NCI-H2081 treated with DMSO at 0.1 percent for 48 hours (cell line): ENCODE measurements at places on chromosomes 3 and 15.

DNA sequence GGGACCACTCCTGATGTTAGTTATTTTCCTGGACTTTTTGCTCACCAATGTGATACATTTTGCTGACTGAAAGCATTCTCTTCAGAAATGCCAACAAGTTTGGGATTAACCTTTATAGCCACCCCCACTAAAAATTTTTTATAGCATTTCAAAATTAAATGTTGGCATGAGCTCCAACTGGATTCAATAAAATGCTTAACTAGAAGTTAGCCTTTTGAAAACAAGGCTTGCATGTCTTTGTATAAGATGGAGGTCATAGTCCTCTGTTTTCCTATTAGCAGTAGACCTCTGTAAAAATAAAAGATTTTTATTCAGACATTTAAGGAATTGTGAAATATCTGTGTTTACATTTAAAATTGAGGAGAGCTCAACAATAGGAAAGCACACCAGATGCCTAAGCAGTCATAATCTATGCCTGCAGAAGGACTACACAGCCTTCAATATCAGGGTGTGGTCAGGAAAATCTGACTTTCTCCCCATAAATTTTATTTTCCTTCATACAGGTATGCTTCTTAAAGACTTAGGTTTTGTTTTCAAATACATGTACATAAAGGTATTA is 87.2 kb downstream of the DNAJC13 start:
- no peak for DNase-seq

GRCh38 chr3:14397046-14397445 is 5.4 kb upstream of the SLC6A6 start:
- no peak for DNase-seq

- no peak for DNase-seq
Observed at GRCh38 chr3:67044295-67044694, 46.2 kb downstream of the KBTBD8 start.

- no peak for DNase-seq
Observed at GRCh38 chr15:46034755-46035154, 399.9 kb downstream of the SQOR start.

GRCh38 chr3:184439096-184439495 is 59.2 kb downstream of the CHRD start:
- DNase-seq = no peak

DNA sequence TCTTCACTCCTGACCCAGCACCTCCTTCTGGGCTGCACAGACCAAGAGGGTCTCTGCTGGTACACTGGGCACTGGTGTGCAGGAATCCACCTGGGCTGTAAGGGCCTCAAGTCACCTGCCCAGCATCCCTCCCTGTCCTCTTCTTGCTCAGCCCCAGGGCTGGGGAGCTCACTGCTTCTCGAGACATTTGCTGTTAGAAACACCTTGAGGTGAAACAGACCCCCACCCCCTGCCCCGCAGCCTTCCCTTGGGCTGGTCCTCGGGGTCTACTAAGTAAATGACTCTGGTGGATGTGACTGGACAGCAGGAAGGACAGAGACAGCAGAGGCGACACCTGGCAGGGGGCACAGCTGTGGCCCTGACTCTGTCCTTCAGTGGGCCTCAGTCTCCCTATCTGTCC is 29.1 kb downstream of the LOXL1 start:
- no peak for DNase-seq

DNA sequence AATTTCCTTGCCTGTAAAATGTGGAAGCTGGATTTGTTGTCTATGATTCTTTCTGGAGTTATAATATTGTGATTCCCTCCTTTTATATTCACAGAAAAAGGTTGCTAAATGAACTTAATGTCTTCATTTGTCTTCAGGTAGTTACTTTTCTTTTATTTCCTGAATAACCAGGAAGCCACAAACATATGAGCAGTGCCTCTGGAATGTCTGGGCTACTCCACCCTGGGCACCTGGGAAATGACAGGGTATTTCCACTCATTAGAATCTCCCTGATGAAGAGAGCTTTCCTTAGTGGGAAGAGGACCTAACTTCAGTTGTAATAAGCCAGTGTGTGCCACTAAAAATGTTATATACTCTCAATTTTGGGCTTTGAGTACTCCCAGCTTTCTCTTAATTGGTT is 3.8 kb upstream of the SLMAP start:
- DNase-seq = no peak

DNA sequence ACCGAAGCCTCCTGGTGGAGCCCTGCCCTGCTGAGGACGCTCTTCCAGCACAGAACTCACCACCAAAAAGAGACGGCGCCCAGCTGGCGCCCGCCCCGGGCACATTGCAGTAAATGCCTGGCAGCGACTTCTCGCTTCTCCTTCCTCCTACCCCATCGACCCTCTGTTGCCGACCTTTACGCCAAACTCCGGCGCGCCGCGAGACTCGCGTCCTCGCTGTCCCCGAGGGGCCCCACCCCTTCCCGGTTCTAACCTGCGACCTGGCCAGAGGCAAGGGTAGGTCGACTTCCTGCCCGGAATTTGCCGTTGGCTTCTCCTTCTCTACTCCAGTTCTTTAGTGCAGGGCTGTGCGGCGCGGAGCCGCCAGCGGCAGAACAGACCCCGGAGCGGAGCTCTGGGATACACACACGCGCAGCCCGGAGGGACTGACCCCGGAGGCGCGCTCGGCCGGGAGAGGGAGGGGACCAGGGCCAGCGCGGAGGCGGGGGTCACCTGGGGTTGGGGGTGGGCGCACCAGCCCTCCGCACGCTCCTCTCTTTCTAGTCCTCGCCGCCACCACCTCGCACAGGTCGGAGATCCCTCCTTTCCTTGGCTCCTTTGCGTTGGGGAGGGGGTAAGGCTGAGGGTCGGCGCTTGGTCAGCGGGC is 226.6 kb upstream of the AZI2 start:
- no peak for DNase-seq

DNA sequence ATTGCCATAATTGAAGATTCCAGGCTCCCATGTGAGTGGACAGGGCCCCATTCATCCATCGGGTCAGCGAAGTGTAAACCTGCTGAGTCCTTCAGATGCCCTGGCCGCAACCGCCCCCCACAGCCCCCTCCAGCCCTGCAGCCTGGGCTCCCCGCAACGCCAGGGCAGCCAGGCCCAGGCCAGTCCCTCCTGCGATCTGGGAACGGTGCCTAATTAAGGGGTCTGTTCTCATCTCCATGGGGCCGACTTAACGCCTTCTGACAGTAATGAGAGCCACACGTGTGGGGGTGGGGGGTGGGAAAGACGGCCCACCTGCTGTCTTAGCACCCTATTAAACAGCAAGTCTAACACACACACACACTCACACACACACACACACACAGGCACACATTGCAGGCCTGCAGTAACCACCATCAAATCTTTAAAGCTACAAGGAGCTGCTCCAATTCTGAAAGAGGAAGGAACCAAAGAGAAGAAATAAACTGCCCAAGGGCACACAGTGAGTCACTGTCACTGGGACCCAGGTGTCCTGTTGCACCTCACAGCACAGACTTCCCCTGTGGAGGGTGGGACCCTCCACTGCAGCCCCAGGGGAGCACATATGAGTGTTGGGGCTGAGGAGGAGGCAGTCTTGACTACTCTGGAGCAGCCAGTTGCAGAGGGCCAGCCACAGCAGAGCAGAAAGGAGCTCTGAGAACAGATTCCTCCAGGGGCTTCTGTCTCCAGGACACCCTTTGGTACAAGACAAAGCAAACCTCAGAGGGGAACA is 31.8 kb upstream of the HES1 start:
- DNase-seq = no peak

- no peak for DNase-seq
Observed at GRCh38 chr3:13822042-13822441, 57.8 kb downstream of the WNT7A start.

GRCh38 chr3:194906229-194906629 is 220.5 kb downstream of the FAM43A start:
- no peak for DNase-seq

GRCh38 chr3:15649858-15650257 is 48.3 kb downstream of the BTD start:
- DNase-seq = no peak

- DNase-seq = no peak
Observed at GRCh38 chr3:9395570-9396300, 1.7 kb upstream of the SETD5 start.

DNA sequence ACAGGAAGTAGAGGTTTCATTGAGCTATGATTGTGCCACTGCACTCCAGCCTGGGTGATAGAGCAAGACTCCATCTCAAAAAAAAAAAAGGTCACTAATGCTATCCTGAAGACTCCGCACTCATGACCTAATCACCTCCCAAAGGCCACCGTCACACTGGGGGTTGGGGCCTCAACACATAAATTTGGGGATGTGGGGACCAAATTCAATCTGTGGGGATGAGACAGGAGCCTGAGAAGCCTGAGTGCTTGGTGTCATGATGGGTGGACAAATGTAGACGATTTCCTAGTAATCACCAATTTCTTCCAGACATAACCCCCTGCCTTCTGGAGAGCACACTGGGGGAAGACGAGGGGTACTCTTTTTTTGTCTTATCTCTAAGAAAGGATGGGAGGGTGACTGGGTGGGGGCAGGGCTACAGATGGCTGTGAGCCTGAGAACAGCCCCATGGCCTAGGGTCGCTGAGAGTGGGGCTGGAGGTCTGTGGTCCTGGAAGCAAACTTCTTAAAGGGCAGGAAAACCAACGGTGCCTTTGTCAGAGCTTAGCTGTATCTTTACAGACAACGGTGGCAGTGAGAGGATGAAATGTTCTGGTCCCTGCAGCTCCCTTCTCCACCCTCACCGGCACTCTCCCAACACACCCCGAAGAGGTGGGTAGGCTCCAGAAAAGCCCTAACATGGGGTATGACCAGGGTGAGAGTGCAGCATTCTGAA is 16.6 kb upstream of the KLF13 start:
- no peak for DNase-seq

DNA sequence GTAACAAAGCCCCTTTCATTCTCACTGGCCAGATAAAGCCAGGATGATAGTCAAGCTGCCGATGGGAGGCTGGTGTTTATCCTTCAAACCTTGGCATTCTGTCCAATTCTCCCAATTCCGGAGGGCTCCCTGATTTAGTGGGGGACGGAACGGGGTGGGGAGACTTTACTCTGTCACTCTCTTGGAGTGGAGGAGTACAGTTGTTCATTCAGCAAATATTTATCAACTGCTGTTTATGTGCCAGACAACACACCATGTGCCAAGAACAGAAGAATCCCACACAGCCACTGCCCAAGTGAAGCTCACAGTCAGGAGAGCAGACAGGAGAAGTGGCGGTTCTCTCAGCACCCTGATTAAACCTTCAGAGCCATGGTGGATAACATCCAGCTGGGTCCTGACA is 63.3 kb downstream of the WNT5A start:
- DNase-seq = no peak

- DNase-seq = no peak
Observed at GRCh38 chr3:197406266-197406665, 107.9 kb upstream of the DLG1 start.

DNA sequence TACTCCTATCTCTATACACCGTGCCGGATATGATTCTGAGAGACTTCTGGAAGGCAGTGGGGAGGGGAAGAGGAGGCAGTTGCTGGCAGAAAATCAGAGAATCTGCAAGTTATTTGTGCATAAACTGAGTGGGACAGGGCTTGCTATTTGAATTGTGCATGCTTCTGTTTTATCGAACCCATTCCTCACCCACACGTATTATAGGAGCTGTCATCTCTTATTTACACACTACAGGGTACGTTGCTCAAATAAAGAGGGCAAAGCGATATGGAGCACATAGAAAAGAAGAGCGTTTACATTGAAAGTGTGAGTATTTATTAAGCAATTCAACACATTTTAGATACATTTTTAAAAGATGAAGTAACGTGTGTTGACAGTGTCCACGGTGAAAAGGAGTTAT is 191.6 kb downstream of the CPNE4 start:
- peak; percentile 24 for DNase-seq

- DNase-seq = no peak
Observed at GRCh38 chr3:155766206-155766605, 21.3 kb upstream of the PLCH1 start.

DNA sequence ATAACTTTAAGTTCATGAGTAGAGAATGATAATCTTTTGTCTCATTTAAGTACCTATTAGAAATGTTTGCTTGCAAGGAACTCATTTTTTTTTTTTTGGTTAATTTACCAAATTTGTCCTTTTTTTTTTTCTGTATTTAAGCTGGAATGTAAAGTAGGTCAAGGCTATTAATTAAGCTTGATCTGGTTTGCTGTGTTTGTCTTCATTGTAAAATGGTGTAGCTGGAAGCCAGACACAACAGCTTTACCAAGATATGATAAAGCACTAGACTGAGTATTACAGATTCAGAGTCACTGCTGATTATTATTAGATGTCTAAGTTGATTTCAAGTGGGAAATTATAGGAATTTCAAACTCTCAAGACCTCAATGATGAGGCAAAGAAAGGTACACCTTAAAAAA is 15.0 kb upstream of the ZPLD1 start:
- no peak for DNase-seq

DNA sequence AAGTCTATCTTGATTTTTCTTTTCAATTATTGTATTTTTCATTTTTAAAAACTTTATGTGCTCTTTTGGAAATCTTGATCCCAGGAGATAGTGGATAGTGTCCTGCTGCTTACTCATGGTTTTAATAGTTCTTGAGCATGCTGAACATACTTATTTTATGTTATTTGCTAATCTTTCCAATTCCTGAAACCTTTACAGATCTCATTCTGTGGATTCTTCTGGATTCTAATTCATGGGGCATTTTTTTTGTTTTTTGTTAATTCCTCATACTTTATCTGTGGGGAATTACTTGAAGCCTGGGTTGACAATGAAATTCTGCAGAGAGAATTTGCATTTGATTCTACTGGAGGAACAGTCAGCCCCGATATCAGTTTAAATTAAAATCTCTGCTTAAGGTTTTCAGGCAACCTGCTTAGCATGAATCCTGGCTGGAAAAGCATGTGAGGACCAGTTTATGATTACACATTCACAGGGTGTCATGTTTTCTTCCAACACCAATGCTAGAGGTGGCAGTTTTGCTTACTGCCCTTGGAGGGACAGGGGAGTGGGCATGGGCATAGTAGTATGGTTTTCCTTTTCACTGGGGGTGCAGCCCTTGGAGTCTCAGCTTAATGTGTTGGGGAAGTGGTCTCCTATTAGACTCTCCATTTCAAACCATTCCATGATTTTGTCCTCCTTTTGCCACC is 46.0 kb downstream of the MLH1 start:
- DNase-seq = no peak

GRCh38 chr15:23411841-23412240 is 35.2 kb downstream of the GOLGA6L2 start:
- DNase-seq = no peak

- DNase-seq = no peak
Observed at GRCh38 chr3:87674397-87675161, 384.2 kb downstream of the CGGBP1 start.

GRCh38 chr15:49731187-49732099 is 110.6 kb downstream of the DTWD1 start:
- no peak for DNase-seq

GRCh38 chr15:100308213-100308600 is 33.6 kb downstream of the ADAMTS17 start:
- no peak for DNase-seq

DNA sequence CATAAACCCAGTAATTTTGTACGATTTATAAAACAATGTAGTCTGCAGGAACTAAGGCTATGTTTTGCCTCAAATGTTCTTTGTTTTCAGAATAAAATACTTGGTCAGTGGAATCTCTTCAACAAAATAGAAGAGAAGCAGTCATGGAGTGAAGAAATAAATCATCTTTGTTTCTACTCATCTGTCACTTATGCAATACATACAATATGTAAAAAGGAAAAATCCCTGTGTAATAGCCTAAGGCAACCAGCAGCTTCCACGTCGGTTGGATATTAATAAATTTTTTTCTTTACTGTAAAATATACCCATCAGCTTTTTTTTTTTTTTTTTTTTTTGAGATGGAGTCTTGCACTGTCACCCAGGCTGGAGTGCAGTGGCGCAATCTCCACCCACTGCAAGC is 5.2 kb upstream of the WDR5B start:
- no peak for DNase-seq
